Activated CD8-positive, alpha-beta memory T cell treated with anti-CD3 and anti-CD28 coated beads, Interleukin-2, amount 50 U/mL, for 4 hours (primary cell): ENCODE measurements at places on chromosomes 6 and 20.

DNA sequence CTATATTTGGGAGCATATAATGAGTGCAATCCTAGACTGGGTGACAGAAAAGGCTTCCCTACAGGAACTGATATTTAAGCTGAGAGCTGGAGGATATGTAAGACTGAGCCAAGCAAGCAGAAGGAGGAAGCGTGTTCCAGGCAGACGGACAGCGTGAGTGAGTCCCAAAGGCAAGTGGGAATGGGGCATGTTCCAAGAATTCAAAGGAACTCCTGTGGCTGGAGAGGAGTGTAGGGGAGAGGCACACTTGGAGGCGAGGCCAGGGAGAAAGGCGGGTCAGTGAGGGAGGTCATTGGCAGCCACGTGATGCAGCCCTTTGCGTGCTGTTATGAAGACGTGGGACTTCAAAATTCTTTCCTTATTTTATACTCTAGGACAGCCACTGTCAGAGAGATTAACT, 27.9 kb upstream of the SGK1 start:
- no peak for DNase-seq

GRCh38 chr20:24543741-24544140, 74.3 kb downstream of the SYNDIG1 start:
- no peak for DNase-seq

- DNase-seq, result no peak
These were observed 288.8 kb downstream of the BTBD9 start for GRCh38 chr6:38350942-38351341.

GRCh38 chr20:52972965-52973819, 1.0 kb downstream of the TSHZ2 start:
- peak; percentile 17 for DNase-seq

GRCh38 chr20:49484180-49485140, 2.0 kb upstream of the KCNB1 start:
- peak; percentile 51 for DNase-seq

GRCh38 chr6:134474955-134475354, 157.0 kb upstream of the SGK1 start:
- no peak for DNase-seq

- no peak for DNase-seq
These were observed 7.4 kb downstream of the GFOD1 start for GRCh38 chr6:13479971-13480434.

DNA sequence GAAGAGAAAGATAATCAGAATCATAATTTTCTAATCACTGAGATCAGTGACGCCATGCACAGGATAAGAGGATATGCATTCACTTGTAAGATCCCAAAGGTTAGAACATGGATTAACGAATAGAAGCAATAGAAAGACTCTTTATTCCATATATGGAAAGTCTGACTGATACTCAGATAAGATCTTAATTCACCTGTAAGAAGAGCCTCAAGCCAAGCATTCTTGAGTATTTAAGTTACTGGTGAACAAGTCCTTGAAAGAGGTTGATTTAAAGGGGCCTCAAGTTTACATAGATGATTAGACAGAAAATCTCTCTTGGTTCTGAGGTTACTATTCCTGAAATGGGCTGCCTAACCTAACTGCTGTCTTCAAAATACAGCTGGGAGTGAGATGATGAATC, 53.8 kb upstream of the MTRF1L start:
- no peak for DNase-seq

DNA sequence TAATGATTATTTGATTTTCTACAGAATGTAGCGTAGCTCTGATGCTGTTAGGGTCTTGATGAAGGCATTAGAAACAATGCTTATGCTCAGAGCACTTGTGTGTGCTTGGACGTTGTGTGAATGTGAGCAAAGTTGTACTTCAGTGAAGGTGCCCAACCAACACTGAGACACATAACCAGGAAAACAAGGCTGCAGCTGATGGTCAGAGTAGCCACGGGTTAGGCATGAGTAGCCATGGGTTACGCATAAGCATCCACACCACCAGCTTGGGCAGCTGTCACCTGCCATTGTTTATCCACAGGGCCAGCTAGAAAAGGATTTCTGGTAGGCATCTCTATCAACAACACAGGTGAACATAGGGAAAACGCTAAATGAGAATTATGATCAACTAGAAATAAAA, 326.6 kb downstream of the NRN1 start:
- no peak for DNase-seq

GRCh38 chr20:32988008-32988407, 16.2 kb downstream of the SUN5 start:
- DNase-seq, result no peak

DNA sequence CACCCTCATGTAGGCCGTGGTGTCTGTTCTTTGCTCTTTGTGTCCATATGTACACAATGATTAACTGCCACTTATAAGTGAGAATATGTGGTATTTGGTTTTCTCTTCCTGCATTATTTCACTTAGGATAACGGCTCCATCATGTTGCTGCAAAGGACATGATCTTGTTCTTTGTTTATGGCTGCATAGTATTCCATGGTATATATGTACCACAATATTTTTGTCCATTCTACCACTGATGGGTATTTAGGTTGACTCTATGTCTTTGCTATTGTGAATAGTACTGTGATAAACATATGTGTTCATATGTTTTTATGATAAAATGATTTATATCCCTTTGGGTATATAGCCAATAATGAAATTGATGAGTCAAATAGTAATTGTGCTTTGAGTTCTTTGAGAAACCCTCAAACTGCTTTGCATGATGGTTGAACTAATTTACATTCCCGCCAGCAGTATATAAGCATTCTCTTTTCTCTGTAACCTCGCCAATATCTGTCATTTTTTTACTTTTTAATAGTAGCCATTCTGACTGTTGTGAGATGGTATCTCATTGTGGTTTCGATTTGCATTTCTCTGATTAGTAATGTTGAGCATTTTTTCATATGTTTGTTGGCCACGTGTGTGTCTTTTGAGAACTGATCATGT, 174.4 kb upstream of the NT5E start:
- no peak for DNase-seq

DNA sequence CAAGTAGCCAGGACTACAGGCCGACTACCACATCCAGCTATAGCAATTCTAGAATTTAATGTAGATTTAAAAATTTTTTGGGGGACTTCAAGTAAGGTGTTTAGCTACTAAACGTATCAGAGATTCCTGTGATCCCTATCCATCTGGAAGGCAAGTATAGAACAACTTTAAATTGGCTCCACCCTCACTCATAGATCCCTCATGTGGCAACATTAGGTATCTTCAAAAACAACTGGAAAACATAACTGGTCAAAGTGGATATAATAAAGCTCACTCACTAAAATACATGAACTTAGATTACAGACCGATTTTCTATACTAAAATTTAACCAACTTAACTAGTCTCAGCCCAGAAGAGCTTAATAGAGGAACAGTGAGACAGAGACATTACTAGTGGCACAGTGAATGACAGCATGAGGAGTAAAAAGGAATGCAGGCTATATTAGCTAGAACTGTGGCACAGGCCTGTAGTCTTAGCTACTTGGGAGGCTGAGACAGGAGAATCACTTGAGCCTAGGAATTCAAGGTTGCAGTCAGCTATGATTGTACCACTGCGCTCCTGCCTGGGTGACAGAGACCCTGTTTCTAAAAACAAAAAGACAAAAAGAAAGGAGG, 14.7 kb downstream of the NUP153 start:
- no peak for DNase-seq

GRCh38 chr20:46705378-46705729, 4.1 kb upstream of the SLC2A10 start:
- DNase-seq, result no peak

GRCh38 chr20:18254615-18255014, 33.7 kb upstream of the ZNF133 start:
- DNase-seq, result no peak

GRCh38 chr20:24289737-24290481, 179.5 kb upstream of the SYNDIG1 start:
- DNase-seq, result no peak

- DNase-seq, result no peak
These were observed 146.2 kb downstream of the MMS22L start for GRCh38 chr6:97136626-97137358.

- no peak for DNase-seq
These were observed 90.0 kb downstream of the PLG start for GRCh38 chr6:160791981-160792418.

GRCh38 chr6:3990692-3991491, 88.0 kb downstream of the FAM217A start:
- DNase-seq, result peak; percentile 75

DNA sequence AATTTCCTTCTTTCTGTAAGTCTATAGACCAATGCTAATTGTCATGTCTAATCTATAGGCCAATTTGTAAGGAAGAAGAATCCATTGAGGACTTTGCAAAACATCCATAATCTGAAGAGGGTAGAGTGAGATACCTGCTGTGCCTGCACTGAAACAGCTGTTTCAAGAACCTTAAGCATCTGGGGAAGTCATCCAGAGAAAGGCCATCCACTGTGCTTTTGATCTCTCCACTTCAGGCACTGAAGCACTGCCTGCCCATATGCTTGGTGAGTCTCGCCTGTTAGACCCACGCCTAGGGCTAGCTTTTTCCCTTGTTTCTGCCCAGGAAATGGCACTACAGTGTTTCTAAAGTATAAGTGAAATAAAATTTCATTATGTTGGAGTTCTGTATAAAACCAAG, 921.8 kb upstream of the EPHA7 start:
- no peak for DNase-seq

GRCh38 chr6:111358454-111358853, 124.6 kb downstream of the REV3L start:
- no peak for DNase-seq

DNA sequence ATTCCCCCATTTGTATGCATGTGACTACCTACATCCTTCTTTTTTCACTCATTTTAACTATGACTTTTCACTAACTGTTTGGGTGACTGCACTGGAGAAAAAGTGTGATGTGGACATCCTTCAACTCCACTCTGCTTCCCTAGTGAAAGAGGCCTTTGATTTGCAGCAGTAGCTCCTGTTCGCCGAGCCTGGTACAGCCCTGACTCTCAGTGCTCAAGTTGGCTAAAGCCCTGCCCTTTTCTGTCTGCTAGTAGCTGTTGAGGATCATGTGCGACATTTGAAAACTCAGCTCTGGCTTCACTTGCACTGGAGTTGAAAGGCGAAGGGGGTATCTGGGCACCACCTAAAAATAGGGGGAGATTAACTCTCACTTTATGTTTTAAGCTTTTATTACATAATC, 42.1 kb downstream of the DAAM2 start:
- no peak for DNase-seq

- no peak for DNase-seq
These were observed 10.6 kb downstream of the REM1 start for GRCh38 chr20:31485450-31486339.

DNA sequence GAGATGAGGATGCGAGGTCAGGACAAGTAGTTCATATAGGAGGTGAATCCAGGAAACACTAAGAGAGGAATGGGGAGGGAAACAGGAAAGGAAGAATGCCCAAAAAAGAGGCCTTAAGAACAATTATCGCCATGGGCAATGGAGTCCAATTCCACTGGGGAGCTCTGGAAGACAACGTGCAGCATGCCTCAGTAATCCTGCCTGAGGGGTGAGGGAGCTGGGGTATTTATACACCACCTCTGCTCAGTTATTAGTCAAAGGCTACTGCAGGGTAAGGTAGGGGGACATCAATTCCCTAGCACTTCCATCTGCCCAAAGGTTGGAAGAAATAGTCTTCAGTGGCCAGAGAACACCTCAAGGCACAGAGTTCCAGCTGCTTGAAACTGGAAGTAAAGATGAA, 96.4 kb downstream of the ZNF217 start:
- DNase-seq, result no peak

DNA sequence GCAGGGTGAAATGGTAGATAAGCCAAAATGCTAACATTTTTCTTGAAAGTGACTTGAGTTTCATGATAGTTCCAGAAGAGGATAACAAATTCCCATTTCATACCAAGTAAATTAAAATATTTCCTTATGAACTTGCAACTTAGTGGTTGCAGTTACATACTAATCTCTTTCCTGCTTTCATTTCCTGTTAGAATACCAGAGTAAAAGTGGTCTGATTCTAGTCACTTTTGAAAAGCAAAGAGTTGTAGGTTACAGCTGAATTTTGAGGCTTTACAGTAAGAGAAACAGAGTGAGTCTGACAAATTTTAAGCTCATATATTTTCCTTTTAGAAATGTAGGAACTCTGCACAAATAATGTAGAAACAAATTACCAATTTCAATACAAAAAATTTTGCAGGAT, 117.4 kb downstream of the ZFAND3 start:
- no peak for DNase-seq

DNA sequence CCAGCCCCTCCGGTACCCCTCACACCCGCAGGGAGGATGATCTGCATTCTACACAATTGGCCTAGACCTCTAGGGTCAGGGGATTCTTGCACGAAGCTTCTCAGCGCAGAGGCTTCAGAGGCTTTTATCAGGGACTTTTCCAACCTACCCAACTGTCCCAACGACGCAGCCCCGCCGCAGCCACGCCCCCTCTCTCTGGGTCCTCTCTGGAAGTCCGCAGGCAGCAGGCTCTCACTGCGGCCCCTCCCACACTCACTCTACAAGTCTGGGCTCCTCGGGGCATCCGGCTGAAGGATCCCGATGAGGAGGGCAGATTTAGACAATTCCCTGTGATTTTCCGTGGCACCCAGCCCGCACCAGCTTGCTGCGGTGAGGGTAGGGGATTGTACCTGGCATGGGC, 227.7 kb upstream of the RNF24 start:
- no peak for DNase-seq

GRCh38 chr6:111628142-111628850, 22.6 kb upstream of the TRAF3IP2 start:
- DNase-seq, result no peak

GRCh38 chr6:165543781-165544180, 119.3 kb downstream of the PDE10A start:
- no peak for DNase-seq

GRCh38 chr20:53539516-53539915, 54.1 kb downstream of the ZNF217 start:
- no peak for DNase-seq

GRCh38 chr6:129490521-129491255, 219.3 kb downstream of the ARHGAP18 start:
- peak; percentile 63 for DNase-seq

- DNase-seq, result no peak
These were observed 20.8 kb upstream of the TSPYL1 start for GRCh38 chr6:116300566-116300965.

DNA sequence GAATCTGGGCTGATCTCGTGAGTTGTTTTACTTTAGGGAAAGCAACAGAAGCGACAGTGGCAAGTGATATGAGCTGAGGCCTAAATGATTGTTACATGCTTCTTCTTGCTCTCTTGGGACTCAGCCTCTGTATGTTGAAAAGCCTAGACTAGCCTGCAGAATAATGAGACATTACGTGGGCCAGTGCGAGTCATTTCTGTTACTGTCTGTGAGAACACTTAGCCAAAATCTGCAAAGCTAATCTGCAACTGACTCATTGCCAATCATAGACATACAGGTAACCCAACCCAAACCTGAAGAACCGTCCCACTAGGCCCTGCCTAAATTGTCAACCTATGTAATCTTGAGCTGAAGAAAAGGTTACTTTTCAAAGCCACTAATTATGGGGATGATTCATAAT, 77.4 kb upstream of the F13A1 start:
- DNase-seq, result no peak

GRCh38 chr6:38495922-38496635, 143.7 kb downstream of the BTBD9 start:
- no peak for DNase-seq
